ENCODE measurements at places on chromosomes 12 and 14.
A peak's percentile ranks its signal among the peaks of the same experiment; 100 is the strongest.

GRCh38 chr14:74542056-74542685, 48.6 kb downstream of the ISCA2 start:
- DNase-seq: no peak

- no peak for DNase-seq
Measured at GRCh38 chr12:30067146-30067545, 283.4 kb upstream of the TMTC1 start.

DNA sequence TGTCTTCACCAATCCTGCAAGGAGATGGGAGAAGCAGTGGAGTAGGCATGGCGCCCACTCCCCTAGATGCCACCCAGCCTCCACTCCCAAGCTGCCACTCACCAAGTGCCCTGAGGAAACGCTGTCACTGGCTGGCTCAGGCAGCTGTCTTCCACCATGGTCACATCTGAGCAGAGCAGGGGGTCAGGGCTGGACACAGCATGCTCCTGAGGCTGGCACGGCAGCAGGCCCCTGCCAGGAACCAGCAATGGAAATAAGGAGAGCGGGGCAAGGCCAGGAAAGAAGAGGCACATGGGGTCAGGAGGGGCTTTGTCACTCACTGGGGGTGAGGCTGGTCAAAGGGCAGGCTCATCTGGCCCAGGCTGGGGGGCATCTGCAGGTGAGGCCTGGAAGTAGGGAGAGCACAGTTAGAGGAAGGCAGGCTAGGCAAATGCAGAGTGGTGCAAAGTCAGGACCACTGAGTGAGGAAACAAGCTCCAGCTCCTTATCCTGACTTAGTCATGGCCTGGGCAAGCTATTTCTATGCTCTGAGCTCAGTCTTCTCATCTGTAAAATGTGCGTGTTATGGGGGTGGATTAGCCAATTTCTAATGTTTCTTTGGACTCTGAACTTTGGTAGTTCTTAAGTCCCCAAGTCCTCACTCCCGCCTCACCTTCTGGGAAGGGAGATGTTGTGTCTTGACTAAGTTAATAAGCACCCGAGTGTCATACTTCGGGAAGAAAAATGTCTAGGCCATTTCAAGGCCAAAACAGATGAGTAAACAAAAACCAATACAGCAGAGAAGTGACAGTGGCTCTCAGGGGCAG, 8.0 kb downstream of the NAB2 start:
- no peak for DNase-seq

- DNase-seq: no peak
Measured at GRCh38 chr14:53743371-53743770, 213.3 kb downstream of the BMP4 start.

- DNase-seq: no peak
Measured at GRCh38 chr12:68138480-68138879, 21.1 kb downstream of the IFNG start.

DNA sequence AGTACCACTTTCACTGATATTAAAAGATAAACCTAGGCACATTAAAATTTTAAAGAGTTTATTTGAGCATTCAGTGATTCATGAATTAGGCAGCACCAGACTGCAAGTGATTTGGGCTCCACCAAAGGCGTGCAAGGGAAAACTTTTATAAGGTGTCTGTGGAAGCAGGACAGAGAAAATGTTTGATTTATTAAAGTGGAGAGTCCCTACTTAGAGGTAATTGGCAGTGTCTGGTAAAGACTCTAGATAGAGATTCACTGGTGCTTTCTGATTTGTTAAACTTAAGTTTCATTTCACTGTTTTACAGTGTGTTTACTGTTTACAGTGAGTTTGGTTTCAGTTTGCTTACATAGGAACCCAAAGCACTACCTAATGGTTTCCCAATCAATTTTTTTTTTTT, 72.8 kb downstream of the ANKS1B start:
- DNase-seq: no peak

- DNase-seq: no peak
Measured at GRCh38 chr12:52338241-52338960, 17.2 kb upstream of the KRT83 start.

GRCh38 chr12:80219345-80219744, 120.0 kb downstream of the OTOGL start:
- DNase-seq: no peak

- DNase-seq: no peak
Measured at GRCh38 chr12:89051065-89051677, 301.1 kb downstream of the DUSP6 start.

- no peak for DNase-seq
Measured at GRCh38 chr12:110039085-110039807, 9.1 kb downstream of the C12orf76 start.

DNA sequence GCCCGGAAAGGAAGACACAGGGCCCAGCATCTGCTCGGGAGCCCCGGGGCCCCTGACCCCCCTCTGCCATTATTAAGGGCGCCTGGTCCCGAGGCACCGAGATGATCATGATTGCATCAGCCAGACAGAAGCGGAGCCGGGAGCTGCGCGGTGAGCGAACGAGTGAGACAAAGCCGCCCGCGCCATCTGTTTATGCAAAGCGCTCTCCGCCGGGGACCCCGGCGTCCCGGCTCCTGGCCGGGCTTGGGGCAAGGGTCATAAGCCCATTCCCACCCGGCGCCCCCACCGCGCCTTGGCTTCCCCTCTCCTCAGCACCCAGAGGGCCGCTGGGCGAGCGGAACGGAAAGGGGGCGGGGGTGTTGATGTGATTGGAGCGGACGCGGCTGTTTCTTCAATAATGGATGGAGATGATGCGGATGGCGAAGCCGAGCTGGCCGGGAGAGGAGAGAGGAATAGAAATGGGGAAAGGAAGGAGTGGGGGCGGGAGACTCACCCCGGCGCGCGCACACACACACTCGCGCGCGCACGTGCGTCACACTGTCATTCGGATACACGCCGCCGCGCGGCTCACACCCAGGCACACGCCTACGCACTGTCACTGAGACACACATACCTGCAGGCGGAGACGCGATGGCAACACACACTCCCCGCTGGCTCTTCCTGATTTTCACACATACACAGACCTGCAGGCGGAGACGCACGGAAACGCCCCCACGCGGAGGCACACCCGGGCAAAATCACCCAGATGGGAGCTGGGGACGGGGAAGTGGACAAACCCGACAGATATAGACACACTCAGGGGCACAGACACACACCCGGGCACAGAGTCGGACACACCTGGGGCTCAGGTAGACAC, 10.7 kb downstream of the STAC3 start:
- DNase-seq: peak; percentile 67

DNA sequence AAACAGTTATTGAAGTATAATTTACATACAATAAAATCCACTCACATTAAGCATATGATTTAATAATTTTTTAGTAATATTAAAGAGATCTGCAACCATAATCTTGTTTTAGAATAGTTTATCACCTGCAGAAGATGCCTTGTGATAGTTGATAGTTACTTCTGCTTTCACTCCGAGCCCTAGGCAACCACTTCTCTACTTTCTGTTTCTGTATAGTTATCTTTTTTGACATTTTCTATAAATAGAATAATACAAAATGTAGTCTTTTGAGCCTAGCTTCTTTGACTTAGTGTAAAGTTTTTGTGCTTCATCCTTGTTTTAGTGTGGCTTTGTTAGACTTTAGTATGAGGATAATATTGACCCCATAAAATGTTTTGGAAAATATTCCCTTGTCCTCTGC, 111.0 kb downstream of the MNAT1 start:
- DNase-seq: no peak

DNA sequence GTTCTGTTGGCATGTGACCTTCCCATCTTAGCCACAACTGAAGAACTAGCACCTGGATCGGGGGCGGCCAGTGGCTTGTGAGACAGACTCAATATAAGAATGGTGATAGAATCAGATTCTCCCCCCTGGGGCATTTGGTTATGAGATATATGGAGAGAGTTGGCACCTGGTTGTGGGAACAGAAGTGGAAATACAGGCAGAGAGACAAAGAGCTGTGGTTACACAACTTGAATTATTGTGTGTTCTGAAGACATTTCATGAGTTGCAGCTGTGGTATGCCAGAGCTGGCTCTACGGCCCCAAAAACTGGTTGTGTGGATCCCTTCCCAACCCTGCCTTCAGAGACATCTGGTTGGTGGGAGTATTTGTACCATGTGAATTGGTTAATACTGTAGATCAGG, 2.9 kb upstream of the MSRB3 start:
- DNase-seq: no peak

- DNase-seq: no peak
Measured at GRCh38 chr12:4107911-4108697, 165.5 kb upstream of the CCND2 start.

DNA sequence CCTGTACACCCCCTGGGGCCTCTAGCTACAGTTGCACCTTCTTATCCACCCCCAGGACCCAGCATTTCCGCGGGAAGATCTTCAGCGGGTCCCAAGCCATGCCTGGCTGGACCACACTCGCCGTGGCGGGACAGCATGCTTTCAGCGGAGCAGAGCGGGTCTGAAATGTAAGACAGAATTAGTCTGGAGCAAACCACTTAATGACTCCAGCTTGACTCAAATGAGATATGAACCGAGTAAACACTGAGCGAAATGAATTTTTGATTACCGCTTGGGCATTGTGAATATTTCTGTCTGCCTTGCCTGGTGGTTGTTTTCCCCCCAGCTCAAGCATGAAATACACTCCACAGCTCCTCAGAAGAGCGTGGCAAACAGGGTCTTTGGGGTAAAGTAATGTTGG, 60.8 kb downstream of the SLC24A4 start:
- DNase-seq: no peak

- no peak for DNase-seq
Measured at GRCh38 chr12:50924439-50925341, 27.7 kb upstream of the HIGD1C start.

DNA sequence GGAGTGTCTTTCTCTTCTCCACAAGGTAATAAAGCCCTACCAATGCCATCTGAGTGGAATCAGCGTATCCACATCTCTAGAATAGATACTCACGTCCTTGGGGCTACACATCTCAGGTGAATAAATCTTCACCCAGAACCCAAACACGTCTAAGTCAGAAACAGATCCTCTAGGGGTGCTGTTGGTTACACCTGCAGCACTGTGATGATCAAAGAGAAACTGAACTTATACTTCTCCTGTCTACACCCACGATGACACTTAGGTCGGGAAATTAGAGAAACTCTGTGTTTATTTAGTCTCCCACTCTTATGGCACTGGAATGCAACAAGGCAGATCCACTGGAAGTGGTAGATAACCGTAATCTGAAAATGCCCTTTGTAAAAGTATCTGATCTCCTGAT, 46.2 kb downstream of the WIF1 start:
- DNase-seq: no peak

DNA sequence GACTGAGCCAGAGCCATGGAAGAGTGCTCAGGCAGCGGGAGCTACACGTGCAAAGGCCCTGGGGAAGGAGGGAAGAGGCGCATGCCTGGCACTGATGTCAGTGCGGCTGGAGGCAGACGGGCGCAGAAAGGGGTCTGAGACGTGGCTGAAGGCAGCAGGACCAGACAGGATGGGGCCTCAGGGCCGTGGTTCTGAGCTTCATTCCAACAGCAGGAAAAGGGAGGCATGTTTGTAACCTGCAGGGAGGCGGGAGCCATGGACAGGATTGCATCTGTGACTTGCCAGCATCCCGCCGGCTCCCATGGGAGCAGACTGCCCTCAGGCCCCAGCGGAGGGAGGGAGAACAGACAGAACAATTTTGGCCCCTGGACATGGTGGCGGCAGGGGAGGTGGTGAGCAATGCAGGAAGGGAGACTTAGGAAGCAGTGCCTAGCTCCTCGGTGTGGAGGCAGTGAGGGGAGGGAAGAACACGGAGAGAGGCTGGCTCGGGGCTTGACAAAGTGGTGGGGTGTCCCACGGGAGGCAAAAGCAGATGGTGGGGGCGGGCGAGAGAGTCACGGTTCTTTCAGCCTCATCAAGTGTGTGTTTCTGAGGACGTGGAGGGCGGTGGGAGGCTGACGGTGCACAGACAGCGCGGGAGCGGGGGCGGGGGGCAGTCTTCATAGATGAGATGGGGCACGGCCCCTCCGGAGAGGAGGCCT, 33.3 kb upstream of the INF2 start:
- no peak for DNase-seq

GRCh38 chr12:101806265-101806664, 24.5 kb downstream of the GNPTAB start:
- DNase-seq: no peak

DNA sequence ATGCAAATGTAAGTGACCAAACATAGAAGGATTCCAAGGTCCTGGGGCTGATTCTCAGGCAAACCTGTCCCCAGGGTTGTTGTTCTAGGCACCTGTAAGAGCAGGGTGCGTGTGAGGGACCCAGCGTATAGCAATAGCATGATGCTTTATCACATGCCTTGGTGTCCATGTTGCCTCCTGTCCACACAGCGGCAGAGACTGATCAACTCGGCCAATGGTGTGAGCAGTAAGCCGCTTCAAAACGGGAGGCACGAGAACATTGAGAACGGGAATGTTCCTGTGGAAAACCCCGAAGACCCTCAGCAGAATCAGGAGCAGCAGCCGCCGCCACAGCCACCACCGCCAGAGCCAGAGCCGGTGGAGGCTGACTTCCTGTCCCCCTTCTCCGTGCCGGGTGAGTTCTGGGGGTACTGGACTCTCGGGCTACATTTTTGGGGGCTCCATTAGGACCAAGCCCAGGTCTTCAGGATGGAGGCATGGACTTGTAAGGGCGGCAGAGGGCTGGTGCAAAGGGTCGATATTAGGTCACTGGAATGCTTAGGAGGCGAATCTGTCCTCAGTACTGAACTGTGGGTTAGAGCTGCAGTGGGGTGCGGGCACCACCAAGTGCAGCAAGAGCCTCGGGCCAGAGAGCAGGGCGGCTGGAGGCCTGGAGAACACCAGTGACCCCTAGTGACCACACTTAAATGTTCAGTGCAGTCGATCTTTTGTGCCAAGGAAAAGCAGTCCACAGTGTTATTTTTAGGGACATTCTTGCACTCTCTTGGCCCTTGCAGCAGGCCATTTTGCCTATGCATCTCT, 57.2 kb upstream of the RIN3 start:
- DNase-seq: no peak

DNA sequence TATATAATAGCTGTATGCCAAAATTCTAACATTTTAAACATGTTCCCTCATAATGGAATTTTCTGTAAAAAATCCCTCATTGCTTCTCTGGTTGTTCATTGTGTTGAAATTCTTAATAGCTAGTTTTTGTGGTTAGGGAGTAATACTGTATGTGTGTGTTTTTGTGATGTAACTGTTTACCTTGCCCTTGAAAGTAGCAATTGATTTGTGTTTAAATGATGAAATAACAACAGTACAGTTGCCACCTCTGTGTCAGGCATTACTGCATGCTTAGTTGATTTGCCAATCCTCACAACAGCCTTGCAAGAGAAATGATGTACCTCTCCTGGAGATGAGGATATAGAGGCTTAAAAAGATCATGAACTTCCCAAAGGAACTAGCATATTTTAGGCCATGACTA, 94.9 kb downstream of the DAAM1 start:
- no peak for DNase-seq

DNA sequence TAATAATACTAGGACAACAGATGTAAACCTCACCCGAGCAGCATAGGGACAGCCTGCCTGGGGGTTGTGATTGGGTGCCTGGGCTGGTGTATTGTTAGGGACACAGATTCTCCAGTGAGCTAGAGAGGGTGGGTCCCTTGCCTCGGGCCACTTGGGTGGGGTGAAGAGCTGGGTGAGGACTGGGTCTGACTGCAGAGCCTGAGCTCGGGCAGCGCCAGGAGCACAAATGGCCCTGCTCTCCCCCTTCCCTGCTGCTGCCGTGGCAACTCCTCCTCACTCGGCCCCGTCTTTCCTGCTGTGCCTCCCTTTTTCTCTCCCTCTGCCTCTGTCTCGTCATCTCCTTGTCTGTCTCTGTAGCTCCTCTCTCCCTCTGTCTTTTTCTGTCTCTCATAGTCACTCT, 115.4 kb downstream of the GLT1D1 start:
- no peak for DNase-seq

Data from activated CD4-positive, alpha-beta T cell treated with anti-CD3 and anti-CD28 coated beads for 24 hours (primary cell).